Dermis blood vessel endothelial cell (primary cell): ENCODE measurements at places on chromosomes 5 and 9. TPM values are rescaled to one million over a fixed set of nuclear protein-coding genes. Genes with fewer than 3 reads are reported as not detected.

TMEM203 gene
- total RNA-seq, result 31.1 TPM in 2 replicates

FOXD1 gene
- total RNA-seq, result 0.05 and 0.17 TPM in 2 replicates

OR13C5 gene
- not detected in 2 replicates for total RNA-seq

GMCL2 gene
- not detected in 2 replicates for total RNA-seq

NELFB gene
- total RNA-seq, result 55.3 and 83.7 TPM in 2 replicates

LPAR1 gene
- 0.05 and 0.17 TPM in 2 replicates for total RNA-seq

ADAMTS6 gene
- total RNA-seq, result 47.0 and 52.4 TPM in 2 replicates

C5orf34 gene
- total RNA-seq, result 2.4 and 4.7 TPM in 2 replicates

PCDHB7 gene
- total RNA-seq, result 0.68 and 0.74 TPM in 2 replicates

GRPEL2 gene
- 44.3 and 61.9 TPM in 2 replicates for total RNA-seq

PCDHGB6 gene
- total RNA-seq, result 2.9 and 3.7 TPM in 2 replicates

NSG2 gene
- 0.05 TPM in 1 of 2 replicates, not detected in the other for total RNA-seq

MED7 gene
- total RNA-seq, result 7.7 and 7.8 TPM in 2 replicates

CAPSL gene
- not detected in 2 replicates for total RNA-seq

FBP2 gene
- total RNA-seq, result not detected in 2 replicates

PGM5 gene
- 110 and 128 TPM in 2 replicates for total RNA-seq

CAVIN4 gene
- 1.7 and 2.3 TPM in 2 replicates for total RNA-seq

FAM221B gene
- total RNA-seq, result not detected in 2 replicates

INSL4 gene
- total RNA-seq, result not detected in 2 replicates

SLC45A2 gene
- total RNA-seq, result 0.09 TPM in 1 of 2 replicates, not detected in the other

ADAMTS16 gene
- total RNA-seq, result not detected in 2 replicates

ARSI gene
- 0.28 and 0.68 TPM in 2 replicates for total RNA-seq

HTR4 gene
- total RNA-seq, result 0.14 TPM in 1 of 2 replicates, not detected in the other

CCDC183 gene
- 0.37 and 1.0 TPM in 2 replicates for total RNA-seq

EIF4E1B gene
- total RNA-seq, result not detected in 2 replicates

KCNN2 gene
- total RNA-seq, result 0.79 and 1.4 TPM in 2 replicates

SHOC1 gene
- not detected in 2 replicates for total RNA-seq

KCNMB1 gene
- not detected in 2 replicates for total RNA-seq

TRIM36 gene
- 0.23 and 0.34 TPM in 2 replicates for total RNA-seq

ENTPD2 gene
- total RNA-seq, result not detected in 2 replicates

IRX2 gene
- total RNA-seq, result 0.33 and 1.7 TPM in 2 replicates

TNFSF8 gene
- not detected in 2 replicates for total RNA-seq

CDH9 gene
- not detected in 2 replicates for total RNA-seq

CCDC180 gene
- 0.37 and 1.4 TPM in 2 replicates for total RNA-seq

SLC27A6 gene
- total RNA-seq, result 0.14 TPM in 1 of 2 replicates, not detected in the other

LAMC3 gene
- total RNA-seq, result 0.51 and 4.7 TPM in 2 replicates

RNF145 gene
- 47.8 and 71.3 TPM in 2 replicates for total RNA-seq

CACNA1B gene
- total RNA-seq, result 0.09 and 0.17 TPM in 2 replicates

SH3RF2 gene
- total RNA-seq, result 0.05 and 0.17 TPM in 2 replicates

LRRC70 gene
- total RNA-seq, result 48.4 and 60.8 TPM in 2 replicates

OTP gene
- not detected in 2 replicates for total RNA-seq

PCDHB14 gene
- total RNA-seq, result 0.98 and 1.0 TPM in 2 replicates

GPR151 gene
- total RNA-seq, result not detected in 2 replicates

PRSS3 gene
- total RNA-seq, result 0.51 and 1.4 TPM in 2 replicates

NUP155 gene
- 31.1 and 55.4 TPM in 2 replicates for total RNA-seq

ZDHHC11 gene
- total RNA-seq, result 0.33 and 1.7 TPM in 2 replicates

PFN3 gene
- not detected in 2 replicates for total RNA-seq

C9orf152 gene
- 0.05 TPM in 1 of 2 replicates, not detected in the other for total RNA-seq

MYMK gene
- not detected in 2 replicates for total RNA-seq

ANGPTL2 gene
- 12.3 and 14.9 TPM in 2 replicates for total RNA-seq

TAF11L10 gene
- not detected in 2 replicates for total RNA-seq
